ENCODE measurements at places on chromosomes 12 and 14.

DNA sequence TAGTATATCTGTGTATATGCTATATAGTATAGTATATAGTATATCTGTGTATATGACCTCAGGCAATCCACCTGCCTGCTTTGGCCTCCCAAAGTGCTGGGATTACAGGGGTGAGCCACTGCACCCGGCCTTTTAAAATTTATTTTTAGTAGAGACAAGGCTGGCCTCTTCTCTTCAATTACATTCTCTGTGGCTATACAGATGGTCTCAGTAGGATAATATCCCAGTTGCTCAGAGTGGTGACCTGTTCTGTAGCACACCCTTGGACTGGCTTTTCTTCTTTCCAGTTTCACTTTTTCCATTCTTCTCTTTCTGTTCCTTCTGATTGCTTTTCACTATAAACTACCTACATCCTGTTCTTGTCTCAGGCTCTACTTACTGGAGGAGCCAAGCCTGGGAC is 3.1 kb upstream of the NFATC4 start:
- no peak for DNase-seq

DNA sequence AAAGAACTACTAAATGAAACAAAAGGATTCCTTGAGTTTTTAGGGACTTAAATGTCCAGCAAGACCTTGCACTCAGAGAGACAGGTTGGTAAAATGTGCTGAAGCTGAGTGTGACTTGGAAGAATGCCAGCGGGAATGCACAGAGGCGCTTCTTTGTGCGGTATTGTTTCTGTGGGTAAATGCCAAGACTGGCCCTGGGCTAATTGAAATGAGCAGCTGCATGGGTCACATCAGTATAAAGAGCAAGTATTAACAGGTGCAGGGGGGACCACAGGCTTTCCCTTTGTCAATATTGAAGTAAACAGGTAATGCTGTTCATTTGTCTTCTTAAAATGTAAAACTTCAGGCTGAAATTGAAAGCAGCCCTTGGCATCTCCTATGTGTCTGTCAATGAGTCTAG is 74.3 kb downstream of the LMO3 start:
- no peak for DNase-seq

DNA sequence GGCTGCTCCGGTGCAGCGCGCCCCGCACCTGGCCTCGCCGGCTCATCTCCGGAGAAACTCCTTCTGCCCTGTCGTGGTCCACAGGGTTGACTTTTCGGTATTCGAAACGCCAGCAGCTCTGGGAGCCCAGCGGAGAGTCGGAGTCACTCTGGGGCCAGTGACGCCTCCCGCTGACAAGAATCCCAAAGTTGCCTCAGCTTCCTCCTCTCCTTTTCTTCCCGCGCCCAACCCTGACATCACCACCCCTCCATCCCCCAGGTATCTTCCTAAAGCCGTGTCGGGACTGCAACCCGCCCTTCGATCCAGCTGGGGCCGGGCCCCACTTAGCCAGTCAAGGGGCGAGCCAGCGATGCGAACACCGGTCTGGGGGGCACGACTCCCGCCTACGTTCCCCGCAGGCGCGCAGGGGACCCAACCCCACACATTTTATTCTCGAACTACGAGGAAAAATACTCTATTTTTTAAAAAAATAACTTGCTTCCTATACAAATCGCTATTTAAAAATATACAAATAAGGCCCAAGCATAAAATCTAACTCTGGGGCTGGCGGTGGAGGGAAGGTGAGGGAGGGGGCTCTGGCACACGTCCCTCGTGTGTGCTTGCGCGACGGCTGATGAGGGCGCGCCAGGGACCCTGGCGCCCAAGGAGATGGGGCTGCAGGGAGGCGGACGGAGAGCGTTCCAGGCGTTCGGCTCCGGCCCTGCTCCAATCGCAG is 2.1 kb downstream of the NKX2-8 start:
- DNase-seq: no peak

GRCh38 chr14:105375635-105376057 is 22.7 kb upstream of the TEX22 start:
- DNase-seq: no peak

DNA sequence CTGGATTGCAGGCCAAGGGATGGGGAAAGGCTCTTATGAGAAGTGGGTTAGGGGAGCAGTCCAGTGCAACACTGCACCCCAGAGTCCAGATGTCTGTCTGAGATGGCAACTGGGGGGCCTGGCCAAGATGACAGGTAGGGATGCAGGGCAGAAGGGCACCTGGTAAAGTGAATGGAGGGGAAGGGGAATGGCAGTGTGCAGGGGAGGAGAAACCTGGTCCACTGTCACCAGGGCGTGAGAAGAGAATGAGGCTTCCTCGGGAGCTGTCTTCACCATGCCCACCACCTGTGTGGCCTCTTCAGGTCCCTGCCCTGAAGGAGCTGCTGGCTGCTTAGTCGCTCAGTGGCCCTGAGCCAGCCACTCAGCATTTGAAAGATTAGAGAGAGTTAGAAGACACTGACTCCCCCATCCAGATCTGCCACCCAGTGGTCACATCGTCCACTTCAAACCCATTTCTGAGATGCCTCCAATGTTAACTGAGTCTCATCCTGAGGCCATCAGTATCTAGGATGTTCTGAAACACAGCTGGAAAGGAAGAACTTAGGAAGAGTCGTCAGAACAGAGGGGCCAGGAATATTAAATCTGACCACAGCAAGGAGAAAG is 57.3 kb downstream of the PLEKHG3 start:
- no peak for DNase-seq

DNA sequence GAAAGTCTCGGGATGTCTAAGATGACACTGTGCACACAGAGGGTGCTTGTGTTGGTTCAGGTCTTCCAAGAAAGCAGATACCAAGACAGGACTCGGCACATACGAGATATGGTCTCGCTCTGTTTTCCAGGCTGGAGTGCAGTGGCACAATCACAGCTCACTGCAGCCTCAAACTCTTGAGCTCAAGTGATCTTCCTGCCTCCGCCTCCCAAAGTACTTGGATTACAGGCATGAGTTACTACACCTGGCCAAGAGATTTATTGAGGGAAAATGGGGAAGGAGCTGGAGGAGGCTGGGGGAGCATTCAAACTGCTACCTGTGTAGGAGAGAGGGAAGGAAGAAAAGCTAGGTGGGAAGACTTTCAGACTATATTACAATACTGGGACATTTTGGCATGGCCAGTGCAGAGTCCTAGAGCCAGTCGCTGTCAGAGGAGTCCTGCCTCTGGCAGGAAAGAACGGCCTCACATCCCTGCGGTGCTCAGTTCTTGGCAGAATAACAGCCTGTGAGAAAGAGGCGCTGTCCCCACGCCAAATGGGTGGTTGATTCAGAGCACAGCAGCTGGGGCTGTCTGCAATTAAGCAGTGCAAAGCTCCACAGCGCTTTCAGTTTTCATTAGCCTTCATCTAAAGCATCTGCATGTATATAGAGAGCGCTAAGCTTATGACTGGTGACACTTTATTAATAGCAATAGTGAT is 18.3 kb downstream of the SLC17A8 start:
- no peak for DNase-seq

GRCh38 chr12:18436170-18436569 is 174.9 kb downstream of the PIK3C2G start:
- DNase-seq: no peak

DNA sequence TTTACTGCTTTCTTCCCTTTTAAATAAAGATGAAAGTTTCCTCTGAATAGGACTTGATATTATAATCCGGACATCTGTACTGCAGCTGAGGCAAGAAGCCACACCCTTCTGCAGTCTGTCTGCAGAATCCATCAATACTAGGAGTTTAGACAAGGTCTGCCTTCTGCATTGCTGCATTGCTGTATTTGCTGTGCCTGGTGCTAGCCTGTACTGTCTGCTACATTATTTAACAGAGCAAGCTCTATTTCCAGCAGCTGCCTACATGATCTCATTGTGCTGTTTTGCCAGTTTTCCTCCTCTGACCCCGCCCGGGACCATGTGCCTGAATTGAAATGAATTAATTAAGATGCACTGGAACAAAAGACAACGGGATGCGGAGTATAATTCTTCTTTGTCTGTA is 1.7 kb downstream of the TUBA1A start:
- peak; percentile 11 for DNase-seq

DNA sequence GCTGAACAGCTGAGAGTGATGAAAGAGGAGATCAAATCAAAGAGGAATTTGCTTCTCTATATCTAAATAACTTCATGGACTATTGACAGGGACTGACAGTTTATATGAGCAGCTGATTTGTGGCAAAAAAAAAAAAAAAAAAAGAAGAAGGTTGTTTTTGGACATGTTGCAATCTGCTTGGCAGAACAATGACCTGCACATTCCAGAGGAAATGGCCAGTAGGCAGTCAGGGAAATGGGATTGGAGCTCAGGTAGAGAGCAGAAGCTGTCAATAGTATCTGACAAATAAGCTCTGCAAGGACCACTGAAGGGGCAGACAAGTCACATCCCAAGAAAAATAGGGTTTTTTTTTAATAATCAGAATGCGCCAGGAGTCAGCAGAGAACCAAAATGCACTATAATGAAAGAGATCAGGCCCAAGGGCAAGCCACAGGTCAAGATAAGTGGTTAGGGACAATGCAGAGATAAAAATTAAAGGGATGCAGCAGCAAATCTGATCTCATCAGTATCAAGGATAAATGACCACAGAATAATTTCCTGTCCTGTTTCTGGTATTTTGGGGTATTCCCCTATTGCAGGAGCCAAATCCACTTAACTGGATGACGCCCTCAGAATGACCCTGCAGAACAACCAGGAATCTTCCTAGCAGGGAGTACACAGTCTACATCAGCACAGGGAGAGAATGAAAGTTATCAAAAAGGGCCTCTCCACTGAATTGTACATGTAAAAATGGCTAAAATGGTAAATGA is 22.6 kb upstream of the DUSP16 start:
- DNase-seq: no peak

DNA sequence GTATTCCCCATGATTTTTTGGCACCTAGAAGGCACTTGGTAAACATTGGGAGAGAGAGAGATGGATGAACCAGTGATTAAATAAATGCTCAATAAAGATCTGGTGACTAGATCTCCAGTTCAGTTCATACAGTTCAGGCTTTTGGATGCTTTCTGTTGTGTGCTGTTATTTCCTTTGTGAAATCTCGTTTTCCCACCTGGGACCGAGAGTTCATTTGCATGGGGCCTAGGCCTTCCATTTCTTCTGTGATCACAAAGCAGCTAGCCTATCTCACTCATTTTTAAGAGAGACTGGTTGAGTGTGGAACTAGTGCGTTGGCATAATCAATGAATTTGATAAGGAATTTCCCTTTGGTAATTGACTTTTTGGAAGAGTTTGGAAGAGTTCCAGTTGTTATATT is 104.0 kb downstream of the VRK1 start:
- DNase-seq: no peak

All from brain pericyte (primary cell).